ENCODE measurements at places on chromosomes 7 and 10.

- no peak for DNase-seq
Observed at GRCh38 chr7:94092980-94093379, 88.8 kb upstream of the BET1 start.

GRCh38 chr10:123537188-123537961, 128.8 kb upstream of the GPR26 start:
- DNase-seq: no peak

- no peak for DNase-seq
Observed at GRCh38 chr7:101294039-101294831, 27.4 kb downstream of the IFT22 start.

DNA sequence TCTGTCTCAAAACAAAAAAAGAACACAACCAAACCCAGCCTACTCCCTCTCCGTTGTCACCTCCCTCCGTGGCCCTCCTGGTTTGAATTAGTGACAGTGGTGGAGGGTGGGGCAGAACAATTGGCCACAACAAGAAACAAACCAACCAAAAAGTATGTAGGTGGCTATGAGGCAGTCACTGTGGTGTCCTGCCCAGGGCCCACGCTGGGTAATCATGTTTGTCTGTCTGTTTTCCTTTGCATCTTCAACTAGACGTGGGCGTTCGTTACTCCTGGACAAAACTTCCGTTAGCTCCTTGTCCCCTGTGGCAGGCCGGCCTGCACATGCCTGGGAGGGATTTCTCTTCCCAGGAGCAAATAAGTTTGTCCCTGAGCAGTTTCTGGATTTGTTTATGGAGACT, 78.4 kb downstream of the XRCC2 start:
- no peak for DNase-seq

GRCh38 chr7:46791188-46791587, 790.7 kb downstream of the TNS3 start:
- no peak for DNase-seq

DNA sequence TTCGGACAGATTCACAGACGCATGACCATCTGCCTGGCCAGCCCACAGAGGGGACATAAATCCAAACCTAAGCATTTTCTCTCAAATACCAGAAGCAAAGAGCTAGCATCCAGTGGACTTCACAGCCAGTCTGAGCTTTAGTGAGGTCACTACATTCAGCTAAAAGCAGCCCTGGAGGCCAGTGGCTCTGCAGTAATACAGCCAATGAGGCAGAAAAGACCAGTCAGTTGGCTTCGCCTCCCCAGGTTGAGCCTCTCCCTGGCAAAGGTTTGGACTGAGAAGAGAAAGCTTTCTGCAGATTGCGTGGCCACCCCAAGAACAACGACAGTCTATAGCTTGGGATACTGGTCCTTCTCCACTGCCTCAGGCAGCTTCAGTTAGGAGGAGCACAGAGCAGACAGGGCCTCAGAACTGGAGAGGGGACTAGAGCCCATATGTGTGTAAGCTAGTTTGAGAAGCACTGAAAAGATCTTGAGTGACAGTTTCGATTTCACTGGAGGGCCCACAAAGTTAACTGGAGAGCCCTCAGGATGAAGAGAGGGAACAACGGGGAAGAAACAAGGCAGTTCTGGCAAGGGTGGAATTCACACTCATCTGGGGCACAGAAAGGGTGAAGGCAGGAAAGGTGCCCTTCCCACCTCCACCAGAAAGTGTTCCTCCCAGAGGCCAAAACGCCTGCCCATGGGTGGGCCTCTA, 3.8 kb downstream of the WDR91 start:
- DNase-seq: no peak

DNA sequence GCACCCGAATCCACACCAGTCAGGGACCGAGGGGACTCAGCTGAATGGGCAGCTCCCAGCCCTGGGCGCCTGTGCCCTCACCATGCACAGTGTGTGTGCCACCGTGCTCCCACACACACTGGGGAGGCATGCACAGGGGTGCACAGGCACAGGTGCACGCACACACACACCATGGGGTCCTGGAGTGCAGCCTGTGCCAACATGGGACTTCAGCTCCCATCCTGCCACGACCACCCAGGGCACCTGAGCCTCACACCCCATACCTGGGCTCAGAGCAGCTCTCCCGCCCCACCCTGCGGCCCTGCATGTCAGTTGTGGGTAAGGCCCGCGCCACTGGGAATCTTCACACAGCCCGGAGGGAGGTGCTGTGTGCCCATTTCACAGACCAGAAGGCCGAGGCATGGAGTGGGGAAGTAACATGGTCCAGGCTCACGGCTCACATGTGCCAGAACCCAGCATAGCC, 8.0 kb downstream of the ELFN1 start:
- no peak for DNase-seq
